Activated CD8-positive, alpha-beta memory T cell treated with anti-CD3 and anti-CD28 coated beads, Interleukin-2, amount 10 ng/mL, durations not matched to agents 7 days and 5 days (primary cell): ENCODE measurements at places on chromosomes 4 and X. TPM values are rescaled to one million over a fixed set of nuclear protein-coding genes. Genes with fewer than 3 reads are reported as not detected.

DNA sequence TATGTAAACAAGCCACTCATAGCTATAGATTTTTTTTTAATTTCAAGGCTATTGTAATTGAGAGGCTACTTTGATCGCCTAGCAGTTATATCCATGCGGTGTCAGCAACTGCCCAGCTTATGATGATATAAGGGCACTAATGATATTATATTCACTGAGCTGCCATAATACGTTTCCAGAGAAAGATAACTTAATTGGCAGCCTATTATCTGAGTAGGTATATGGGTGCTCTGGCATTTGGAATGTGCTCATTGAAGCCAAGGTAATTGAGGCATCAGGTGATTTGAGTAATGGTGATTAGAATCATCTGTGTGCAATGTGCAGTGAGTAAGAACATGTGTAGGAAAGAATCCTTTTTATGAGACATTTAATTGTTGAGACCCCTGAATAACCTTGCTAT is 490.0 kb downstream of the CENPC start:
- no peak for DNase-seq

RRH gene
- 0.32 TPM for total RNA-seq

TMPRSS11A gene
- total RNA-seq = not detected

GRCh38 chr4:97662133-97662532 is 481.1 kb downstream of the STPG2 start:
- DNase-seq = no peak

GRCh38 chr4:39384563-39384962 is 18.4 kb upstream of the RFC1 start:
- no peak for DNase-seq

SYN1 gene
- 0.09 TPM for total RNA-seq
